ENCODE measurements at places on chromosomes 11 and 22.
A peak's percentile ranks its signal among the peaks of the same experiment; 100 is the strongest.

GRCh38 chr22:22076361-22076760 lies 93.8 kb upstream of the TOP3B start:
- H3K27me3 ChIP-seq = peaks cover 12% of the 10 kb centered on the region
- H3K27ac ChIP-seq = no peak overlapping the region
- H3K36me3 ChIP-seq = no peaks in the 10 kb centered on the region
- peaks cover 2% of the 10 kb centered on the region for H3K4me1 ChIP-seq

DNA sequence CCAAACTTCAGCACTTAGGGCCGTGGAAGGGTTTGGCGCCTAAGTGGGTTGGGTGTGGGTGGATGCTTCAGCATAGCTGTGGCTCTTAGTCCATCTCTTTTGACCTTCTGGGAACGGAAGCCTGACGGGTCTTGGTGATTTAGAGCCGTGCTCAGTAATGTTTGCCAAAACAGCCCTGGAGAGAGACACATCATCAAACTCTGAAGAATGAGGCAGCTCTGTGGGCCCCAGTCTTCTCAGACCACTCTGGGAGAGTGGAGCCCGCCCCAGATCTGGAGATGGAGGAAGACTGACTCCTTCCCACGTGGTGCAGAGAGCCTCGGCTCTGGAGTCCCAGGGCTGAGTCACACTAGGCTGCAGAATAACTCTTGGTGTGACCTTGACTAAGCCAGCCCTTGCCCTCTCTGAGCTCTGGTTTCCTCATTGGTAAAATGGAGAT lies 168.9 kb downstream of the C11orf91 start:
- H3K27me3 ChIP-seq = no peaks in the 10 kb centered on the region
- DNase-seq = peak; percentile 71

DNA sequence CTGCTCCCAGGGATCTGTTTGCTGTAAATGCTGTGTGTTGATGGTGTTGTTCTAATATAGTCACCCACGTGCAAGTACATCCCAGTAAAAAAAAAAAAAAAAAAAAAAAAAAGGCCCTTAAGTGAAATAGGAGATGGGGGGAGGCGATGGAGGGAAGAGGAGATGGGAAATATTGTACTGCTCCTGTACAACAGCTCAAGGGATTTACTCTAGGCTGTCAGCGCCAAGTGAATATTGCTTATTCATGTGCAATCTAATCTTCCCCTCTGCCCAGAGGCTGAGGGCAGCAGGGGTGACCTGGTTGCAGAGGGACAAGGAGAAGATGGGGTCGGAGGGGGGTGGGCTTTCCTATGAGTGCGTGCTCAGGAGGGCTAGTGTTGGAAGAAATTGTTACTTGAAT lies 206.2 kb upstream of the CADM1 start:
- peaks cover 5% of the 10 kb centered on the region for H3K4me1 ChIP-seq
- H3K27me3 ChIP-seq = peaks cover 25% of the 10 kb centered on the region
- DNase-seq = no peak
- H3K36me3 ChIP-seq = no peaks in the 10 kb centered on the region
- no peak overlapping the region for H3K4me3 ChIP-seq

DNA sequence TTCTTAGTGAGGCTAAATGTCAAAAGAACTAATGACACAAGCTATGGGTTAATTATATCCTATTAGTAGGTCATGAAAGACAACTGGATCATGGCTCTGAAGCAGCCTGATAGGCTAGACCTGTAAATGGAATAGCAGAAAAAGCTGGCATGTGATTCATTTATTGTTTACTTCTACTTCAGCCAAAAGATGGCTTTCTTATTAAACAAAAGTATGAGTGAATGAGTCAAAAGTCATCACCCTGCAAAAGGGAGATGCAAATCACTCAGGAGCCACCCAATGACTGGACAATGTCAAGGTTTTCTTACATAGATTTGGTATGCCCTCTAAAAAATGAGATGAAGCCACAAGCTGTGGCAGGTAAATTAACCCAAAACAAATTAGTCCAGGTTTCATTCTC lies 138.0 kb downstream of the TRPC6 start:
- H3K27me3 ChIP-seq = no peaks in the 10 kb centered on the region
- no peaks in the 10 kb centered on the region for H3K36me3 ChIP-seq
- peaks cover 2% of the 10 kb centered on the region for H3K4me1 ChIP-seq
- H3K4me3 ChIP-seq = no peak overlapping the region
- no peak overlapping the region for H3K27ac ChIP-seq

- H3K4me1 ChIP-seq = peaks cover 10% of the 10 kb centered on the region
- H3K4me3 ChIP-seq = no peak overlapping the region
- H3K27me3 ChIP-seq = peaks cover 5% of the 10 kb centered on the region
Measured at GRCh38 chr22:50546326-50547262, 895 bp downstream of the KLHDC7B start.

- H3K36me3 ChIP-seq = peaks cover 11% of the 10 kb centered on the region
- peaks cover 63% of the 10 kb centered on the region for H3K4me1 ChIP-seq
- no peak for DNase-seq
- no peak overlapping the region for H3K27ac ChIP-seq
- H3K27me3 ChIP-seq = no peaks in the 10 kb centered on the region
- H3K4me3 ChIP-seq = no peak overlapping the region
Measured at GRCh38 chr11:68015467-68015866, 5.3 kb downstream of the ALDH3B1 start.
